ENCODE measurements at places on chromosomes 16 and 17. TPM values are rescaled to one million over a fixed set of nuclear protein-coding genes. Genes with fewer than 3 reads are reported as not detected.
A peak's percentile ranks its signal among the peaks of the same experiment; 100 is the strongest.

GRCh38 chr17:49343273-49343672, 18.8 kb downstream of the ZNF652 start:
- no peak for DNase-seq

DNA sequence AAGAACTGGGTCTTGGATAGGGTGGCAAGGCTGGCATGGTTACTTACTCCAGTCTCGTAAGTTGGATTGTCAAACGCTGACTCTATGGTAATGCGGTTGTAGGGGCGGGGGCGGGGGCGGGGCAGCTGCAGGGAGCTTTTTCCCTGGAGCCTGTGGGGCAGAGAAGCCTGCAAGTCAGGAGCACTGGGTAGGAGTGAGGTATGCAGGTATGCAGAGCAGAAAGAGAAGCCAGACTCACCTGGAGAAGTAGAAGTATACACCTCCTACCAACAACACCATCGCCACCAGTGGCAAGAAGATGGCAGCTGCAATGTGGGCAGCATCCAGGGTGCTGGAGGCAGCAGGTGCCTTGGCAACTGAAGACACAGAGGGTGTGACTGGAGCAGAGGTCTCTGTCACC, 4.8 kb upstream of the PHF12 start:
- DNase-seq, result peak; percentile 18

DNA sequence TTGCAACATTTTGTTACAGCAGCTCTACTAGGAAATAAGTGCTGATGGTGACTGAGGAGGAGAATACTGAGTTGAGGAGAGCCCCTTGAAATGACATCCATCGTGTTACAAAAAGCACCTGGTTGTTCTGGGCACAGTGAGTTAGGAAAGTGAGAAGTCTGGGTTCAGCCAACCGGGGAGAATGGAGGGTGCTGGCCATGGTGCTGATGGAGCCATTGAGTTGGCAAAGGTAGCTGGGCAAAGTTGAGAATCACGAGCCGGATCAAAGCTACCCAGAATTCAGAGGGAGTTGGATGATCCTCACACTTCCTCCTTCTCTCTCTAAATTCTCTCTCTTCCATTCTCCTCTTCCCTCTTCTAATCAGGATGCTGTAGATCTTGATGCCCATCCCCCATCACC, 35.0 kb upstream of the ASIC2 start:
- peak; percentile 55 for DNase-seq

GRCh38 chr17:72561680-72562079, 440.9 kb downstream of the SOX9 start:
- no peak for DNase-seq

GRCh38 chr17:80463784-80464400, 12.5 kb downstream of the NPTX1 start:
- no peak for DNase-seq

DNA sequence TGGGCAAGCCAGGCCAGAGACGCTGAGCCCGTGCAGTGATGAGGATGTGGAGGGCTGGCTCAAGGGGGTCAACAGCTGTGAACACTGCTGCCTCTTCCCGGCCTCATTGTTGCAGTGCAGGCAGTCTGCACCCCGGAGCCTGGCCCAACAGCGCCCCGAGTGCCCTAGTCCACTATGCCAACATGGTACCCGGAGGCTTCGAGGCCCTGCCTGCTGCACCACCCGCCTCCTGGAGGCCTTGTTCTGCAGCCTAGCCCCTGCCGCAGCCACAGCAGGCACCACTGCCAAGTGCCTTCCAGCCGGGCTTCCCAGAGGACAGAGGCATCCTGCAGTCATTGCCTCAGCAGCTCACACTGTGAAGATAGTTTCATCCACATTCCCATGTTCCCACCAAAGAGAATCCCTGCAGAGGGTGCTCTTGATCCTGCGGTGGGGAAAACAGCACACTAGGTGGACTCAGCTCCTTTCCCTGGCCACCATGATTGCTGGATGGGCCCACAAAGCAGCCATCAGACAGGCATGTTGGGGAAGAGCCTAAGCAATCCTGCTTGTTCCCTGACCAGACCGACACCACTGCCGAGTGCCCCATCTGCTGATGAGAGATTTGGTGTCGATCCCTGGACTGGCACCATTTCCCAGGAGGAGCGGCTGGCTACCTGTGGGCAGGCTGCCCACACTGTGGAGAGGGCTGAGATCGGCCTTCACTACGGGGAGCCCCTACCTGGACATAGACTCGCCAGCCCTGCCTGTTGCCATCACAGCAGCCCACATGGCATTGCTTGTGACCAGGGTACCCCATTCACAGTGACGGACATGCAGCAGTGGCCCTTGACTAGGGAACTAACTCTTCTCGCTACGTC, 44.9 kb downstream of the USP22 start:
- DNase-seq, result peak; percentile 28

- DNase-seq, result peak; percentile 39
Observed at GRCh38 chr17:81867170-81867990, 3.8 kb downstream of the ARHGDIA start.

- no peak for DNase-seq
Observed at GRCh38 chr16:20042848-20043247, 30.8 kb downstream of the GPR139 start.

DNA sequence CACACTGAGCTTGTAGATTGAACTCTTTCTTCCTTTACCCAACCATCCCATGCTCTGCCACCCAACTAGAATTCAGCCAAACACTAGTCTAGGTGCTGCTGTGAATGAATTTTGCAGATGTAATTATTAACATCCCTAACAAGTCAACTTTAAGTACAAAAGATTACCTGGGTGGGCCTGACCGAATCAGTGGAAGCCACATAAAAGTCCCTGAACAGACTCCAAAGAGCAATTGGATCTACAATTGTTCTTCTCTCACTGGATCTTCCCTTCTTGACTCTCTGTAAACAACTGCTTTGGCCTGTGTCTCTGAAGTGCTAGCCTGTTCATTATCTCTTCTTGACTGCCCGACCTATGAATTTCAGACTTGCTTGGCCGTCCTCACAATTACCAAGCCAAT, 67.9 kb downstream of the PMP22 start:
- DNase-seq, result no peak

DNA sequence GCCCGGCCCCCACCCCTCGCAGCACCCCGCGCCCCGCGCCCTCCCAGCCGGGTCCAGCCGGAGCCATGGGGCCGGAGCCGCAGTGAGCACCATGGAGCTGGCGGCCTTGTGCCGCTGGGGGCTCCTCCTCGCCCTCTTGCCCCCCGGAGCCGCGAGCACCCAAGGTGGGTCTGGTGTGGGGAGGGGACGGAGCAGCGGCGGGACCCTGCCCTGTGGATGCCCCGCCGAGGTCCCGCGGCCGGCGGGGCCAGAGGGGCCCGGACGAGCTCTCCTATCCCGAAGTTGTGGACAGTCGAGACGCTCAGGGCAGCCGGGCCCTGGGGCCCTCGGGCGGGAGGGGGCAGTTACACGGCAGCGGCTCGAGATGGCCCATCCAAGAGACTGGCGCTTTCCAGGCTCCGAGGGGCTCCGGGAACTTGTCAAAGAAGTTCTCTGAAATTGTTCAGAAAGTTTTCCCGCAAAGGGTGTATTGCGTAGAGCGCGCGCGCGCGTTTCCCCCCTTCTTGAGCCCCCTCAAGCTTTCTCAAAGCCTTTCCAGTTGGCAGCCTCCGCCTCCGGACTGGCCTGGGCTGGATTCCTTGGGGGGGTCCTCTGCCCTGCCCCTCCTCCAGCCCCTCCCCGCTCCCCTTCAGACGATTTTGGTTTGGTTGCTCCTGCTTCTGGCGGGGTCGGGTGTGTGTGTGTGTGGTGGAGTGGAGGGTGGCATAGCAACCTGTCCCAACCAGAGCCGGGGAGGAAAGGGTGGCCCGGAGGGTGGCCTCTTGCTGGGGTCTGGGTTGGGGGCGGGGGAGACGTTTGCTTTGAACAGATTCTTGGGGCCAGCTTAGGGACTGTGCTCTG, 504 bp downstream of the ERBB2 start:
- DNase-seq, result peak; percentile 53

GRCh38 chr16:49961089-49961488, 63.9 kb upstream of the CNEP1R1 start:
- no peak for DNase-seq

DNA sequence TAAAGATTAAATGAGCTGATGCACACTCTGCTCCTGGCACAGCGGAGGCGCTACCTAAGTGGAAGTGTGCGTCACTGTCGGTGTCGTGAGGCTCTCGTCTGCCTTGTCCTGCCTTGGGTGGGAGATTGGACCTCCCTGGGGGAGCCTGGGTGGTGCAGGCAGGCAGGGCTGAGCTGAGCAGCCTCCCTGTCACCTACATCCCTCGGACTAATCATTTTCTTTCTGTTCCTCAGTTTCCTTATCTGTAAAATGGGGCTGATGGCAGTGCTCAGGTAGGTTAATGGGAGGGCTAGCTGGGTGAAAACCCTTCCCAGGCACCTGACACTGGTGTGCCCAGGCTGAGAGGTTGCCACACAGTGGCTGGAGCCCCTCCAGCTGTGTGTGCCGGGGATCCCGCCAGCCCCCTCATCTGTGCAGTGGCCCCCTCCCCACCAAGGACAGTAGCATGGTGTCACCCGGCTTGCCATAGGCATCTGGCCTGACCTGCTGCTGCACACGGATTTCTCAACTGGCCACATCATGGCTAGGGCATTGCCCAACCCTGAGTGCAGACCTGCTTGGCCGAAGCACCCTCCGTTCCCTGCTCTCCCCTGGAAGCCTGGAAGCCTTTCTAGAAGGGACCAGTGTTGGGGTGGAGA, 4.3 kb downstream of the ADCY7 start:
- DNase-seq, result no peak

GRCh38 chr16:69890892-69891282, 60.2 kb upstream of the CLEC18A start:
- DNase-seq, result no peak

DNA sequence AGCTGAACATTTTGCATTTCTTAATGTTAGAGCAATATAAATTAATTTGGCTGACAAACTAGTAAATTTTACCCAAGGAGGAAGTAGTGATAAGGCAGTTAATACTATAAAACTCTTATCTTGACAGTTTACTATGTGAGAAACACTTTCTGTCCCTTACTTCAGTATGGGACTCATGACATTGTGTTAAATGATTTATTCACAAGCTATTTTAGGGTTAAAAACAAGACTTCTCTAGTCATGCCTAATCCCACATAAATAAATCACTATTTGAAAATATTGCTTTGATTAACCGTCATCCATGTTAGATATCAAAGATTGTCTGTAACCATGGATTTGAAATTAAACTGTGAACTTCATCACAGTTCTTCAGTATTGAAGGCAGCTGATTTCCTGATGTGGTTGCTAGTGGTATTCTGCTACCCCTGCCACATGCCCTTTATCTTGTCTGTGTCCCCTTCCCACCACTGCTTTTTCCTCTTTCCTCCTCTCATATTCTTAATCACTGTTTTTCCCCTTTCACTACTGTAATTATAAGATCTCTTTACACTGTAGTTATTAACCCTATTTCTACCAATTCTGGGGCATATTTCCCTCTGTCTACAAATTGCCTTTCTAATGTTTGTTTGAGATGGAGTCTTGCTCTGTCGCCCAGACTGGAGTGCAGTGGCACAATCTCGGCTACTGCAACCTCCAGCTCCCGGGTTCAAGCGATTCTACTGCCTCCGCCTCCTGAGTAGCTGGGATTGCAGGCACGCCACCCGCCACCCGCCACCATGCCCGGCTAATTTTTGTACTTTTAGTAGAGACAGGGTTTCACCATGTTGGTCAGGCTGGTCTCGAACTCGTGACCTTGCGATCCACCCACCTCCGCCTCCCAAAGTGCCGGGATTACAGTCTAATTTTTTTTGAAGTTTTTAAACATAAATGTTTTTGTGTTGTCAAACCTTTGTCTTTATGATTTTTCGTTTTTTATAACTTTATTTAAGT, 95.6 kb downstream of the STXBP4 start:
- DNase-seq, result no peak

GRCh38 chr16:16009401-16009800, 60.0 kb downstream of the ABCC1 start:
- no peak for DNase-seq

DNA sequence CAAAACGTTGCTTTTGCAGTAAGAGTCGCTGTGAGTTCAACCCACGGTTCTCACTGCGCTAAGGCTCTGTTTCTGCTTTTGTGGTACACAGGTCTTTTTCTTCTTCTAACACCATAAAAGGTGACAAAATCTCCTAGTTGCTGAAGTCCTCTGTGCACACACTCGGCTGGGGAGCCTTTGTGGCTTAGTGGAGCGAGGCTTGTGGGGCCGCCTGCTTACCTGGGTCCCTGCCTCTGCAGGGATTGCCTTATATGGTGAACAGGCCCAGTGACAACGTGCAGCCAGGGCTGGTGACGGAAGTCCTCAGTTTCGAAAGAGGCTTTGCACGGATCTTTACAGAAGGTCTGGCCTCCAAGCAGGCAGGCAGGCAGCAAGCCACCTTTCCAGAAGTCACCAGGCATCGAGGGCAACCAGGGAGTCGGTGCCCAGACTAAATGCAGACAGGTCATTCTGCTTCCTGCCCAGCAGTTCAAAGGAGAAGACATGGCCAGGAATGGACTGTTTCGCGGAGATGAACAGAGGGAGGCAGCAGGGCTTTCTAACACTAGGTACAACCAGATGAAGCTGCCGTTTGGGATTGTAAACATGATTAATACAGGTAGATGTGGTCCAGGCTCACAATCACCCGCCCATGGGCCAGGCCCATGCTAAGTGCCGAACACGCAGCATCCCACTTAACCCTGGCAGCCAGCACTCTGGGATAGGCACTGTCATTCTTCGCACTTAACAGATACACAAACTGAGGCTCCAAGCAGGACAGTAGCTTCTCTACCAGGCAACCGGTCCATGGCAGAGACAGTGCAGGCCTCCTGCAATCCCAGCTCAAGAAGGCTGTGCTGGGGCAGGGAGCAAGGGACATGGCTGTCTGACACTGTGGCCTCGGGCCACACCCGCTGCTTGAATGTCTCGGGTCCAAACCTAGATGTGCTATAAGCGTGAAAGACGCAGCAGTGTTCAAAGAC, 10.7 kb upstream of the MEAK7 start:
- DNase-seq, result no peak

DNA sequence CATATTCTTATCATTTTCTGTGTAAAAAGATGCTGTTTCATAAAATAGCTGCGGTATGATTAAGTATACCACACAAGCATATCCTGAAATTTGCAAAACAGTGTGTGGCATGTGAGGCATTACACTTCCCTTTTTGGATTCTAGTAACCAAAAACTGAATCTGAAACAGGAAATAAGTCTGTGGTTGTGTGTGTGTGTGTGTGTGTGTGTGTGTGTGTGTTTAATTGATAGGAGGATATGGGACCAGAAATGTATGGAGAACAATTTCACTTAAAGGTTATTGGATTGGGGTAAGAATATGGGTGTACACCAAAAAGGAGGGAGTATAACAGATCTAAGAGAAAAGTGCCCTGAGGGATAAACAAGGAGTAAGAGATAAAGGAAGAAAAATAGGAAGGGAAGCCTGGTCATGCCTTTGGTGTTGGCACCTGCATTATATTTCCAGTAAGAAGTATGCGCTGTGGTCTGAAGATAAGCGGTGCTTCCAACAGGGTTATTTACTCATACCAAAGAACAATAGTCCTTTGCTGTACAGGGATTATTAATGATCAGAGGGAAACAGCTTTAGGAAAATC, 4.0 kb downstream of the LYRM1 start:
- DNase-seq, result no peak

- no peak for DNase-seq
Observed at GRCh38 chr16:3475604-3476375, 19.5 kb downstream of the C16orf90 start.

Gene CHP2
- total RNA-seq, result 4.7 TPM

Gene TP53TG3B
- not detected for total RNA-seq

Gene CD19
- total RNA-seq, result 2.5 TPM

Gene KRTAP3-1
- total RNA-seq, result not detected

Gene PHOSPHO1
- total RNA-seq, result 0.85 TPM

Gene KRT33A
- not detected for total RNA-seq

Gene TAT
- 0.66 TPM for total RNA-seq

Gene APOBR
- total RNA-seq, result 0.11 TPM

Gene ERN1
- total RNA-seq, result 7.6 TPM

Gene VTN
- total RNA-seq, result 1.3 TPM

Gene FTSJ3
- total RNA-seq, result 62.1 TPM
